ENCODE measurements at places on chromosomes 4 and X.

DNA sequence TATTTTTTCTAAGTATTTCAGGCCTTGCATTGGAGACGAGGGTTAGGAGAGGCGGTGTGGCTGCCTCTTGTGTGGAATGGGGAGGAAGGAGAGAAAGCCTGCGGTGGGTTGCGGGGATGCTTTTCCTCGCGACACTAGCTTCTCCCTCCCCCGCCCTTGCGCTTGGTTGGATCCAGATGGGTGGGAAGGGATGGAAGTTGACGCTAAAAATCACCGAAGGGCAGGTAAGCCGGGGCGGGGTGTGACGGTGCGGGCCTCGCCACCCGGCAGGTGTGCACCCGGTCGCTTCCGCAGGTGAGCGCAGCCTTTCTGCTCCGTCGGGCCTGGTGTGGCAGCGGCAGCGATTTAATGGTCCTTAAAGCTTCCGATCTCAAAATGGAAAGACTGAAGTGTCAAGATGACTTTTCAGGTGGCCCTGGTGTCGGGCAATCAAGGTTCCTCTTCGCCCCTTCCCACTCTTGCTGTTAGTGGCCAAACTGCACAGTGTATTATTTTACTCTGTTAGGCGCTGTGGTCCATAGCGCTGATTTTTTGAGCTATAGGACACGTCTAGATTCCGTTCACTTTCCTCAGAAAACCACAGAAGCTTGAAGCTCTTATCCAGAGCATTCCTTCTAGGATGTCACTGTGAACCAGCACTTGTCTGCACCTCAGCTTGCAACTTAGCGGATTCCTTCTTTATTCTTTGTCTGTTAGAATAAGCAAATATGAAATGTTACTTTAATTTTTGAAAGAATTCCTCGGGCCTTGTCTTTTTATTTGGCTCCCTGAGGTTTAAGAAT, 765 bp downstream of the ENOPH1 start:
- peak; percentile 28 for DNase-seq

DNA sequence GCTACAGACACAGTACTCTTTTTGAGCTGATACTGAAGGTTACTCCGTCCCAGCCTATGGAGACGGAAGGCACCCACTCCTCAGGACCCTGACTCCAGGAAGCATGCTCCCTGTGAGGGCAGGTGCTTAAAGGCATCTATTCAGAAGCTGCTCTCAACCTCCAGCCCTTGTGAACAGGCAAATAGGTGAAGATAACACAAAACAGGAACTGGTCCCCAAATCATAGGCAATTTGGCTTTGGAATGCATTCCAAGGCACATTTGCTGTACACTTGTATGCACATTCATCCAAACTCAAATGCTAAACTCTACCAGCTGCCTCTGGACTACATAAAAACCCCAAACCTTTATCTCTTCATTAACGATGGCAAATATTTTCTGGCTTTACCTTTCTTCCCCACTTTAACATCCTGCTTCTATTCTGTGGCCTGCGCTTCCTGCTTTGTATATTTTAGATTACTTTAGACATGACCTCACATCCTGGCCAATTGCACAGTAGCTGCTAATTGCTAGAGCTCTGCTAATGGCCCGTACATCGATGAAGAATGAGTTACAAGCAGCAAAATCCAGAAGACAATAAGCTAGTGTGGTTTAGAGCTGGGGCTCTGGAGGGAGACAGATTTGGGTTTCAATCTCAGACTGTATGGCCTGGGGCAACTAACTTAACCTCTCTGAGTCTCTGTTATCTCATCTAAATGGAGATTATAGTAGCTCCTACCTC, 3.2 kb downstream of the SEL1L3 start:
- DNase-seq: no peak

GRCh38 chr4:20019310-20020015, 232.2 kb upstream of the SLIT2 start:
- no peak for DNase-seq

DNA sequence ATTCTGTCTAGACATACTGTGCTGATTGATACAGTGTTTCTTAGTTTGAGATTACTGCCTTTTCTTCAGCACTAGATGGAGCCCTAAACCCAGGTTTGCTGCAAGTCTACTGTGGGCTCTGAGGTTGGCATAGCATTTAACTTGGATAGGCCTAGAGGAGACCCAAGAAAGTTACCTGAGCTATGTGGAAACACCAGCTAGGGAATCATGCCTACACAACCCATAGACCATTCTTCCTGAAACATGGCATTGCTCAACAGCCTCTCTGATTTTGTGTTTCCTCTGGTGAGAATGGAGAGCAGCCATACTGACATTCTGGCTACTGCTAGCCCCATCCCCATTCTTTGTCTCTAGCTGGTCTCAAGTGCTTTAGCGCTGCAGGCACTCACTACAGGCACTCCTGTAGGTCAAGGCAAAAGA, 287.7 kb upstream of the PCDH18 start:
- DNase-seq: no peak

DNA sequence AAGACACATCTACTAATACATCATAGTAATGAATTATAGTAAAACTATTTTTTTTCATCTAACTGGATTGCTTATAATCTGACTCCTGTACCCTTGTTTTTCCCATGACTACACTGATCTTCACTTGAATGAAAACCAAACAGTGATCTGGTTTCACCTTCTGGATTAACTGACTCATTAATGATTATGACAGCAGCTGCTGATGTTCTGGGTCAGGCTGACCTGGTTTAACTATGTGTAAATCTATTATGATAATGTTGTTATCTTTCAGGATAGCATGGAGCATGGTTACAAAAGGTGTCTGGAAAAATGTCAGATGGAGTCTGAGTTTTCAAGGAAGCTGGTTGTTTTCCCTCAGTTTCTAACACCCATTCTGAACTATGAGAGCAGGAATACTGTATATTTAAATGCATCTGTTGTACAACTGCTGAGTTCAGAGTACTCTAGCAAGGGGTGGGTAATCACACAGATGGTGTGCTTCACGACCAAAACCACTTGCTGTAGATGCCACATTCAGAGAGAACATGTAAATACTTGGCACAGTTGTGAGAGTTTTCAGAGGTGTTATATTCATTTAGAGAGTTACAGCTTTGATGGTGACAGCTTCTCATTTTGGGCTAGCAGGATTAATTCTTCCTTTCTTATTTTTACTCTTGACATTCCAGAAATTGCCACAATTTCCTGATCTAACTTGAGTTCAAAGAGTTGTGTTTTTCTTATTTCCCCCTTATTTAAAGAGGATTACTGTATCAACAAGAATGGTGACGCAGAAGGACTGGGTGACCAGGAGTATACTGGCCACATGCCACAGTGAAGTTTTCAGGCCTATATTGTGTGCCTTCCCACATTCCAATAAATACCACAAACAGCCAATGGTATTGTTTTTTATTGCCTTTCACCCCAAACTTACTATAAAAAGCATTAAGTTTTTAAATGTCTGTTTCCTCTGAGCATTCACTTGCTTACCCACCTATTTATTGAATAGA, 249.7 kb upstream of the TET2 start:
- no peak for DNase-seq

- no peak for DNase-seq
Observed at GRCh38 chr4:52648836-52649235, 10.3 kb downstream of the USP46 start.

- no peak for DNase-seq
Observed at GRCh38 chr4:20318909-20319277, 67.2 kb downstream of the SLIT2 start.

Measured in activated CD8-positive, alpha-beta memory T cell treated with anti-CD3 and anti-CD28 coated beads for 1 hour (primary cell).